Tongue (tissue), 3 donors: ENCODE measurements at places on chromosomes 7 and 10. TPM values are rescaled to one million over a fixed set of nuclear protein-coding genes. Genes with fewer than 3 reads are reported as not detected.

Gene ZWINT
- 18.5 TPM for total RNA-seq

Gene ACBD7
- total RNA-seq: 1.0 TPM

Gene SRRM3
- 0.62 TPM for total RNA-seq

Gene NEUROD6
- total RNA-seq: 0.21 TPM

Gene ZPBP
- total RNA-seq: not detected

Gene NKX1-2
- total RNA-seq: not detected

Gene GNAT3
- 4.0 TPM for total RNA-seq

Gene OPN1SW
- total RNA-seq: not detected

Gene LIPM
- not detected for total RNA-seq

Gene GCK
- total RNA-seq: 2.9 TPM

Gene PSD
- 6.2 TPM for total RNA-seq

Gene LAMB4
- 3.1 TPM for total RNA-seq

Gene ZNF503
- total RNA-seq: 12.6 TPM

Gene AGR2
- 73.1 TPM for total RNA-seq

Gene WDR86
- 13.1 TPM for total RNA-seq
